ENCODE measurements at places on chromosomes 7 and 10. TPM values are rescaled to one million over a fixed set of nuclear protein-coding genes. Genes with fewer than 3 reads are reported as not detected.

TRUB1 gene
- 24.3 TPM for total RNA-seq

FAM171A1 gene
- total RNA-seq = 8.3 TPM

CYP26A1 gene
- total RNA-seq = not detected

EIF3B gene
- total RNA-seq = 64.9 TPM

TMEM176A gene
- total RNA-seq = 26.1 TPM

PTTG1IP2 gene
- total RNA-seq = not detected

GPR22 gene
- 25.4 TPM for total RNA-seq

FAM24B gene
- total RNA-seq = 0.43 TPM

SPDYE1 gene
- total RNA-seq = 0.13 TPM

ATRNL1 gene
- total RNA-seq = 25.8 TPM

ZNF727 gene
- 1.4 TPM for total RNA-seq

CUEDC2 gene
- total RNA-seq = 62.4 TPM

ANK3 gene
- 173 TPM for total RNA-seq

CDCA7L gene
- total RNA-seq = 12.6 TPM
